ENCODE measurements at places on chromosomes 6 and 20. TPM values are rescaled to one million over a fixed set of nuclear protein-coding genes. Genes with fewer than 3 reads are reported as not detected.

DNA sequence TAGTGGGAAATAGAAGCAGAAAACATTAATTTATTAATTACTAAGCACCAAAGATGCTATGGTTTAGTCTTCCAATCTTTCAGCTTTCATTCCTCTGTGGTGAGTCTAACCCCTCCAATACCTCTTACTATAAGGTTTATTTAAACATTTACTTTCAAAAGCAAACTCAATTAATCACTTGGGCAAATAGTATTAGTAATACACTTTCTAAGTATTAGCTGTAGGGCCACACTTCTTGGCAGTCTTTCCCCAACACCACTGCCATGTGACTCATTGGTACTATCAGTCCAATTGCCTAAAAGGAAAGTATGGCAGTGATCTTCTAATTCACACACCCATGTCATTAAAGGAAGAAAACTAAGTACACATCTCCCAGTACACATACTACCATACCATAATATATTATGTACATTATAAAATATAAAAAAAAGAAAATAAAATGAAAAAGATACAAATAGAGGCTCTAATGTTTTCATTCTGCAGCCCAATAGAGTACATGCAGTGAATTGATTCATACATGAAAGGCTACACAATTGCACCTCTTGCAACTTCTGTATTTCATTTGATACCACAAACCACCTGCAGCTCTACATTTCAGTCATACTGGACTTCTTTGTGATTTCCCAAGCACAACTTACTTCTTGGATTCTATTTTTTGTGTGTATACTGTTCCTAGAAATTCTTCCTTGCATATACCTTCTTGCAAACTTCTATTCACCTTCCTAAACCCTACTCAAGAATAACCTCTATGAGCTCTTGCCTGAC lies 218.6 kb downstream of the PKHD1 start:
- no peak overlapping the region for H3K27ac ChIP-seq
- DNase-seq = no peak
- H3K4me3 ChIP-seq = no peak overlapping the region
- no peaks in the 10 kb centered on the region for H3K4me1 ChIP-seq

DNA sequence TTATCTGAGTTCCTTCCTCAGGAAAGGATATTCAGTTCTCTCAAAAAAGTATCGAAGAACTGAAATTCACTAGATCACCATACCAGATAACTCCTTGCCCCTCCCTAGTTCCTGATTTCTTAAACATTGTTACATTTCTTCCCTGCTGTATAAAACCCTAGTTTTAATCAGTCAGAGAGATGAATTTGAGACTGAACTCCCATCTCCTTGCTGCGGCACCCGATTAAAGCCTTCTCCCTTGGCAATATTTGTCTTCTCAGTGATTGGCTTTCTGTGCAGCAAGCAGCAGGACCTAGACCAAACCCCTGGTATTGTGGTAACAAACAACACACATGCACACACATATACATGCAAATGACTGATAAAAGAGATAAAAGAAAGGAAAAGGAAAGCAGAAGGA lies 1364.6 kb upstream of the GJE1 start:
- H3K36me3 ChIP-seq = no peaks in the 10 kb centered on the region
- no peak for DNase-seq
- H3K4me3 ChIP-seq = no peak overlapping the region
- no peaks in the 10 kb centered on the region for H3K27me3 ChIP-seq
- H3K27ac ChIP-seq = no peak overlapping the region

DNA sequence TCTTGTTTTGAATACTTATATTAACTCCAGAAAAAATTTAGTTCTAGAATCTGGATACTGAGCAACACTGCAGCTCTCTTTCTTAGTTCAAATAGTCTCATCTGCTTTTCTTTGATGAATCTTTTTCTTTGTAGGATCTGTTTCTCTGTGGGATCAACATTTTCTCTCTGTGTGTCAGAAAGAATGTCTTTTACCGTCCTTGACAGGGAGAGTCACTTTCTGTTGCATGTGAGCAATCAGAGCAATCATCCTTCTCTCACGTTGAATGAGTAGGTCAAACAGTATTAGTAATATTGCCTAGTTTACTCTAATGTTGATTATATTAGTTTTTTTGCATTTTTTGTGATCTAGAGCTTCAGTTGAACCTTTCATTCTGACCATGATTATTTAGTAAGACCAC lies 130.9 kb downstream of the TRMT11 start:
- H3K4me3 ChIP-seq = no peak overlapping the region
- no peaks in the 10 kb centered on the region for H3K4me1 ChIP-seq
- no peak for DNase-seq
- H3K27me3 ChIP-seq = no peaks in the 10 kb centered on the region

The SNX3 gene
- 126 TPM for total RNA-seq

The NDUFAF4 gene
- 53.0 TPM for total RNA-seq

GRCh38 chr6:12718015-12718414 lies 1.4 kb downstream of the PHACTR1 start:
- DNase-seq = no peak
- peaks cover 33% of the 10 kb centered on the region for H3K4me1 ChIP-seq
- H3K27me3 ChIP-seq = peaks cover 50% of the 10 kb centered on the region
- H3K36me3 ChIP-seq = no peaks in the 10 kb centered on the region
- H3K27ac ChIP-seq = no peak overlapping the region

- H3K27me3 ChIP-seq = peaks cover 56% of the 10 kb centered on the region
- H3K4me1 ChIP-seq = no peaks in the 10 kb centered on the region
Measured at GRCh38 chr6:132405143-132405915, 4.1 kb upstream of the MOXD1 start.

DNA sequence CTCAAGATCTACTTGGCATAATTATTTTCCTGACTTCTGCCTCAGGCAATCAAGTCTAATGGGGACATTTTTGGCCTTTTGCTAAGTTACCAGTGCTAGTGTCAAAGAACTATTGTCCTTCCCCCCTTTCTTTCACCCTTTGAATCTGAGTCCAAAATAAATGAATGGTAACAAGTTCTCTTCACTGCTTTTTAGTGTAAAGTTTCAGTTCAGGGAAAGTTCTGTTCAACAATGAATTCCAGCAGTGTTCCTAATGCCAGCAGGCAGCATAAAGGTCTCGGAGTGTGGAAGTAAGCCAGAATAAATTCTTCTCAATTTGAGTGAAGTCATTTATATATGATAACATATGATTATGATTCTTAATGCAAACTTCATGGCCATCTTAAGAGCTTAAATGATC lies 20.8 kb upstream of the TSPYL1 start:
- no peaks in the 10 kb centered on the region for H3K27me3 ChIP-seq
- peaks cover 15% of the 10 kb centered on the region for H3K4me1 ChIP-seq
- peaks cover 6% of the 10 kb centered on the region for H3K36me3 ChIP-seq
- no peak overlapping the region for H3K27ac ChIP-seq
- H3K4me3 ChIP-seq = no peak overlapping the region
- DNase-seq = no peak

GRCh38 chr6:43033496-43034189 lies 12.2 kb downstream of the RRP36 start:
- no peak overlapping the region for H3K27ac ChIP-seq
- no peak for DNase-seq
- peaks cover 31% of the 10 kb centered on the region for H3K36me3 ChIP-seq
- no peak overlapping the region for H3K4me3 ChIP-seq
- no peaks in the 10 kb centered on the region for H3K27me3 ChIP-seq

The EYS gene
- 3.0 TPM for total RNA-seq

- H3K27ac ChIP-seq = no peak overlapping the region
- no peak overlapping the region for H3K4me3 ChIP-seq
- H3K36me3 ChIP-seq = no peaks in the 10 kb centered on the region
- peaks cover 11% of the 10 kb centered on the region for H3K27me3 ChIP-seq
- H3K4me1 ChIP-seq = peaks cover 22% of the 10 kb centered on the region
- DNase-seq = no peak
Measured at GRCh38 chr6:13177664-13178063, 150.7 kb downstream of the TBC1D7 start.

DNA sequence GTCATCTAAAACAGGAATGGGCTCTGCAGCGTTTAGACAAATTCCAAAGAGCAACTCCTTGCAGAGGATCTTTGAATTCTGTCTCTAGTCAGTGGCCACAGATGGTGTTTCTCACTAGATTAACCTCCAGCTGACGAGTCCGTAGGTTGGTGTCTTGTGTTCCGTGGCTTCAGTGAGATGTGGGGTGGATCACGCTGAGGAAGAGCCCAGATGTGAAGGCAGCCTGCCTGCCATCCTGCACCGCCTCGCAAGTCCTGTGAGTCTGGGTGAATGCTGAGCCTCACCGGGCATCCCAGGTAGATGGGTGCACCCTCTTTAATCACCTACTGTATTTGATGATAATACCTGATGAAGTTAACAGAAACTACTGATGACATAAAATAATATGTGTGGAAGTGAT lies 70.4 kb downstream of the THBS2 start:
- no peak for DNase-seq
- H3K27ac ChIP-seq = no peak overlapping the region
- no peaks in the 10 kb centered on the region for H3K27me3 ChIP-seq
- H3K4me3 ChIP-seq = no peak overlapping the region

- no peak overlapping the region for H3K27ac ChIP-seq
- H3K4me1 ChIP-seq = no peaks in the 10 kb centered on the region
- peaks cover 57% of the 10 kb centered on the region for H3K27me3 ChIP-seq
- DNase-seq = peak; percentile 81
Measured at GRCh38 chr20:46255440-46256104, 52.7 kb downstream of the CDH22 start.

The C6orf163 gene
- 4.7 TPM for total RNA-seq

GRCh38 chr20:21618759-21619416 lies 86.6 kb upstream of the PAX1 start:
- no peaks in the 10 kb centered on the region for H3K36me3 ChIP-seq
- peak overlapping the region; percentile 58 for H3K27ac ChIP-seq
- DNase-seq = no peak
- H3K4me1 ChIP-seq = peaks cover 4% of the 10 kb centered on the region
- H3K4me3 ChIP-seq = peak overlapping the region; percentile 62
- peaks cover 44% of the 10 kb centered on the region for H3K27me3 ChIP-seq

The BACH2 gene
- 33.5 TPM for total RNA-seq

DNA sequence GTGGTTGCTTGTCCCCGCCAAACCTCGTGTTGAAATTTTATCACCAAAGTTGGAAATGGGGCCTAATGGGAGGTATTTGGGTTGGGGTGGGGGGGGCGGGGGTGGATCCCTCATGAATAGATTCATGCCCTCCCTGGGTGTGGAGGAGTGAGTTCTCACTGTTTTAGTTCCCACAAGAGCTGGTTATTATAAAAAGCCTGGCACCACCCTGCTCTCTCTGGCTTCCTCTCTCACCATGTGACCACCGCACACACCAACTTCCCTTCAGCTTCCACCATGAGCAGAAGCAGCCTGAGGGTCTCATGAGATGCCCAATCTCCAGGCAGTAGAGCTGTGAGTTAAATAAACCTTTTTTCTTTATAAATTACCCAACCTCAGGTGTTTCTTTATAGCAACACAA lies 111.3 kb downstream of the PRDM1 start:
- no peaks in the 10 kb centered on the region for H3K27me3 ChIP-seq
- no peak overlapping the region for H3K4me3 ChIP-seq
- H3K4me1 ChIP-seq = peaks cover 13% of the 10 kb centered on the region
- H3K27ac ChIP-seq = peak overlapping the region; percentile 31

DNA sequence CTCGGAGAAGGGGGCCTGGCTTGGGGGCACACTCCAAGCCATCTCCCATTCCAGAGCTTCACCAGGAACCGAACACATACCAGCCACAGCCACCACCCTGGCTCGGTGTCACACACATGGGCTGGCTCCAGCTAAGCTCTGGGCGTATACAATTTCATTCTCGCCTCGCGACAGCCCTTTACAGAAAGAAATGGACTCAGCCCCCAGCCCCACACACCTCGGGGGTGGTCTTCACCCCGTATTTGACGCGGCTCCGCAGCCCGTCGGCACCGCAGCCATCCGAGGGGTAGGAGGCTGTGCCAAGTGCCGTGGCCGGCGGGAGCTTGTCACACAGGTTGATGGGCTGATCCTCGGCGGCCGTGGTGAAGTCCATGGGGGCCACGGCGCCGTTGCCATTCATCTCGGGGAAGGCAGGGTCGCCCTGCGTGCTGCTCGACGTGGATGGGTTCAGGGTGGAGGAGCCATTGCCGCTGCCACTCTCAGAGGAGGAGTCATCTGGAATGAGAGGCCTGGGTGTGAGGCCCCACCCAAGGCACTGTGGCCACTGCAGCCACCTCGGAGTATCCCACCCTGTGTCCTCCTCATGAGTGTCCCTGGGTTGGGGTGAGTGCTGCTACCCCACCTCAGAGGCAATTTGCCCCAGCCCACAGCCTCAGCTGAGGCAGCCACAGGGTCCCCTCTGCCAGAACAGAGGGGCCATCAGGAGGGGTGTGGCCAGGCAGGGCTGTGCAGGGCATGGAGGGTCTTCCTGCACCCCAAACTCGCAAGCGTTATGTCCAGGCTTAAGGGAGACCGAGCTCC lies 98.0 kb downstream of the ASXL1 start:
- DNase-seq = no peak
- H3K27me3 ChIP-seq = no peaks in the 10 kb centered on the region
- H3K27ac ChIP-seq = no peak overlapping the region
- peak overlapping the region; percentile 83 for H3K4me3 ChIP-seq
- H3K4me1 ChIP-seq = peaks cover 13% of the 10 kb centered on the region
- H3K36me3 ChIP-seq = peaks cover 7% of the 10 kb centered on the region

The MUC22 gene
- 1.6 TPM for total RNA-seq

GRCh38 chr6:146892613-146893401 lies 294.0 kb downstream of the ADGB start:
- H3K36me3 ChIP-seq = no peaks in the 10 kb centered on the region
- no peak overlapping the region for H3K4me3 ChIP-seq
- peaks cover 5% of the 10 kb centered on the region for H3K27me3 ChIP-seq

GRCh38 chr6:166862287-166862977 lies 93.9 kb downstream of the RNASET2 start:
- H3K36me3 ChIP-seq = no peaks in the 10 kb centered on the region
- DNase-seq = no peak
- peaks cover 6% of the 10 kb centered on the region for H3K4me1 ChIP-seq
- H3K4me3 ChIP-seq = peak overlapping the region; percentile 92
- no peak overlapping the region for H3K27ac ChIP-seq

The KIF6 gene
- 0.79 TPM for total RNA-seq

- no peak overlapping the region for H3K27ac ChIP-seq
- H3K4me1 ChIP-seq = no peaks in the 10 kb centered on the region
- no peaks in the 10 kb centered on the region for H3K36me3 ChIP-seq
- no peak for DNase-seq
- H3K4me3 ChIP-seq = no peak overlapping the region
- H3K27me3 ChIP-seq = peaks cover 23% of the 10 kb centered on the region
Measured at GRCh38 chr20:43744966-43745730, 18.3 kb upstream of the GTSF1L start.

GRCh38 chr20:37111926-37112455 lies 16.2 kb upstream of the RBL1 start:
- no peak overlapping the region for H3K27ac ChIP-seq
- H3K4me3 ChIP-seq = no peak overlapping the region
- H3K4me1 ChIP-seq = no peaks in the 10 kb centered on the region
- H3K27me3 ChIP-seq = no peaks in the 10 kb centered on the region
- no peak for DNase-seq

The ELOVL4 gene
- 9.1 TPM for total RNA-seq

The RUNX2 gene
- total RNA-seq = 6.0 TPM

Data from type B pancreatic cell (in vitro differentiated cells).